ENCODE measurements at places on chromosomes 12 and 14.

DNA sequence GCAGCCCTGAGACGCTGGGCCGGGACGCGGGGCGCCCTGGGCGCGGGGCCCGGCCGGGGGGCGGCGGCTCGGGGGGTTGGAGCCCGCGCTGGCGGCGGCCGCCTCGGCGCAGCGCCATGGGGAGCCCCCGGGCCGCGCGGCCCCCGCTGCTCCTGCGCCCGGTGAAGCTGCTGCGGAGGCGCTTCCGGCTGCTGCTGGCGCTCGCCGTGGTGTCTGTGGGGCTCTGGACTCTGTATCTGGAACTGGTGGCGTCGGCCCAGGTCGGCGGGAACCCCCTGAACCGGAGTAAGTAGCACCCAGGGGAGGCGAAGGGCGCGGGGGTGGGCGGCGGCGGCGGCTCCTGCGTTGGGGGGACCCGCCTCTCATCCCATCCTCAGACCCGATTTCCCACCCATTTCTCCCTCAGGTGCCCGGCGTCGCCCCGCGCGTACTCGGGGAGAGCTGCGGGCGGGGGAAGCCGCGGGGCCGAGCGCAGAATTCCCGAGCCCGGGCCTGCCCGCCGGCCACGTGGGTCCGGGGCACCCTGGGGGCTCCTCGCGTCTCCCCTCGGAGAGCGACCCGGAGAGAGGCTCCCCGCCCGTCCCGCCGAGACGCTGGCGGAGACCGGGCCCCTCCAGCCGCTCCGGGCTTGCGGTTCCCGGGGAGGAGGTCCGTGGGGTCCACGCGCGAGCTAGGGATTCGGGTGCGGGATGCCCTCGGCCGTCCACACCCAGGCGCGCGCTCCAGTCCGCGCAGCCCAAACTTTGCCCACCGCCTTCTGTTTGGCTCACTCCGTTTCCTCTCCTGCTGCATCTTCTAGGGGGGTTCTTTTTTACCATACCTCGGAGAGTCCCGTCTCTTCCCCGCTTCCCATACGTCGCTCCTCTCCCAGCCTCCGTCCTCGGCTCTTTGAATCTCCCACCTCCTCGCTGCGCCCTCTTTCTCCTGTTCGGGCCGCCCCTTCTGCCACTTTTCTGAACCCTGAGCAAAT lies 807 bp downstream of the B4GALNT3 start:
- no peaks in the 10 kb centered on the region for H3K36me3 ChIP-seq
- peaks cover 16% of the 10 kb centered on the region for H3K27me3 ChIP-seq
- peak; percentile 48 for DNase-seq
- H3K4me1 ChIP-seq: peaks cover 17% of the 10 kb centered on the region
- no peak overlapping the region for H3K4me3 ChIP-seq
- no peak overlapping the region for H3K27ac ChIP-seq

DNA sequence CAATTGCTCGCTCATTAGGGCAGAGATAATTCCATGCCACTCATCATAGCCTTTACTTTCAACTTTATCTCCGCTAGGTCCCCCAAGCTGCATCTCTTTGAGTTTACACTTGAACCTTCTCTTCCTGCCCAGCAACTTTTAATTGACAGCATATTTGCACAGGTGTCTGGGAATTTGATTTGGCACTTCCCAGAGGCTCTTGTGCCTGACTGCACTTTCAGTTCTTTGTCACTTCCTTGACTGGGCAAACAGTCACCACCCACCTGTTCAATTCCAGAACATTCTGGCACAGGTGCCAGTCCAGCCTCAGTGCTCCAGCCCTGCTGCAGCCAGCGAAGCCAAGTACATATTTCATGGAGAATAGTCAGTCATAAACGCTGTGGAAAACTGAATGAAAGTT lies 110.1 kb upstream of the LRIG3 start:
- H3K36me3 ChIP-seq: no peaks in the 10 kb centered on the region
- no peaks in the 10 kb centered on the region for H3K4me1 ChIP-seq
- no peak overlapping the region for H3K27ac ChIP-seq
- no peak overlapping the region for H3K4me3 ChIP-seq
- DNase-seq: no peak

GRCh38 chr12:78146365-78146772 lies 315.7 kb downstream of the NAV3 start:
- no peaks in the 10 kb centered on the region for H3K36me3 ChIP-seq
- no peak overlapping the region for H3K27ac ChIP-seq
- DNase-seq: peak; percentile 20
- H3K4me3 ChIP-seq: no peak overlapping the region
- no peaks in the 10 kb centered on the region for H3K4me1 ChIP-seq

- no peak overlapping the region for H3K27ac ChIP-seq
- DNase-seq: no peak
- no peaks in the 10 kb centered on the region for H3K27me3 ChIP-seq
These were observed 68.9 kb upstream of the SAV1 start for GRCh38 chr14:50736932-50737419.

- H3K4me3 ChIP-seq: no peak overlapping the region
- no peak overlapping the region for H3K27ac ChIP-seq
- H3K4me1 ChIP-seq: no peaks in the 10 kb centered on the region
- DNase-seq: no peak
- H3K36me3 ChIP-seq: no peaks in the 10 kb centered on the region
These were observed 60.2 kb downstream of the RIMBP2 start for GRCh38 chr12:130655881-130656280.

DNA sequence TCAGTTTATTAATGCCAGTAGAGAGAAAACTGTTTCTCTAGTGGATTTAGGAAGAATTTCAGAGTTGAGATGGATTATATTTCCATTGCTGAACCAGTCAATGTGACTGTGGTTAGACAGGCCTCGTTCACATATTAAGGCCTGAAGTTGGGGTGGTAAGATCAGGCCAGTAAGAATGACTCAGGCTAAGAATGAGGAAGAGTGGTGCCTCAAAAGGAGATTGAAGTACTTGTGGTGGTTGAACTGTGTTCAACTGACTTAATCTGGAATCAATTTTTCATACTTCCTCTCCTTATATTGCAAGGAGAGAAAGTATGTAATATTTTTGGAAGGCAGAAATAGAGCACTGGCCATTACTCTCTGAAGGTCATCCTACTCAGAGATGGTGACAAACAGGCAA lies 37.8 kb upstream of the ATF7IP start:
- no peaks in the 10 kb centered on the region for H3K4me1 ChIP-seq
- H3K4me3 ChIP-seq: no peak overlapping the region
- no peaks in the 10 kb centered on the region for H3K27me3 ChIP-seq
- H3K36me3 ChIP-seq: no peaks in the 10 kb centered on the region

GRCh38 chr14:72247896-72248465 lies 315.8 kb downstream of the RGS6 start:
- no peak overlapping the region for H3K4me3 ChIP-seq
- no peaks in the 10 kb centered on the region for H3K36me3 ChIP-seq
- no peak overlapping the region for H3K27ac ChIP-seq
- DNase-seq: no peak
- no peaks in the 10 kb centered on the region for H3K4me1 ChIP-seq
- H3K27me3 ChIP-seq: peaks cover 15% of the 10 kb centered on the region

DNA sequence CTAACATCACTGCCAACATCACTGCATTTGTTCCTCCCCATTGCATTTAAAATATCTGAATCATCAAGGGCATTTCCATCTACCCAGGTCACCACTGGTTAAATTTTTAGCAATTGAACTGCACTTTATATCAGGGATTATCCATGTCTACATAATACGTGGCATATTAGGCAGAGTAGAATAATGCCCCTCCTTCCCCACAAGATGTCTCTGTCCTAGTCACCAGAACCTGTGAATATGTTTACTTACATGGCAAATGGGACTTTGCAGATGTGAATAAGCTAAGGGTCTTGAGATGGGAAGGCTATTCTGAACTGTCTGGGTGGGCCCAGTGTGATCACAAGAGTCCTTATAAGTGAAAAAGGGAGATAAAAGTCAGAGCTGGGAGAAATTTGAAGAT lies 181.7 kb upstream of the ARID2 start:
- no peaks in the 10 kb centered on the region for H3K4me1 ChIP-seq
- no peak overlapping the region for H3K4me3 ChIP-seq
- DNase-seq: no peak

DNA sequence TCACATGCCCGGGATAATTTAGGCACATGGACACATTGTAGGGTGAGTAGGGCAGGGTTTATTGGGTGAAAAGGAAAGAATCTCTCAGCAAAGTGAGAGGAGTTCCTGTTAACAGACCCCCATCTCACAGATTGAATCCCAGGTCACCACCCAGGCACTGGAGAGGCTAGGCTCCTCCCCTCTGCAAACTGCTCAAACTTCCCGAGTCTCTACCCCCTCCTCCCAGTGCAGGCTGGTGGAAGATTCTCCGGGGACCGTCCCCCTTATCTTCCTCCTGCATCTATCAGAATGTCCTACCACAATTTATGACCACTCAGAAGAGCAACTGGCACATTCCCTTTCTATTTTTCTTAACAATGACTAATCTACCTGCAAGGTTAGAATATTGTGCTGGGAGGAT lies 126.0 kb downstream of the NTF3 start:
- no peak overlapping the region for H3K4me3 ChIP-seq
- H3K27me3 ChIP-seq: no peaks in the 10 kb centered on the region
- no peaks in the 10 kb centered on the region for H3K4me1 ChIP-seq
- DNase-seq: no peak
- H3K27ac ChIP-seq: no peak overlapping the region
- H3K36me3 ChIP-seq: no peaks in the 10 kb centered on the region

DNA sequence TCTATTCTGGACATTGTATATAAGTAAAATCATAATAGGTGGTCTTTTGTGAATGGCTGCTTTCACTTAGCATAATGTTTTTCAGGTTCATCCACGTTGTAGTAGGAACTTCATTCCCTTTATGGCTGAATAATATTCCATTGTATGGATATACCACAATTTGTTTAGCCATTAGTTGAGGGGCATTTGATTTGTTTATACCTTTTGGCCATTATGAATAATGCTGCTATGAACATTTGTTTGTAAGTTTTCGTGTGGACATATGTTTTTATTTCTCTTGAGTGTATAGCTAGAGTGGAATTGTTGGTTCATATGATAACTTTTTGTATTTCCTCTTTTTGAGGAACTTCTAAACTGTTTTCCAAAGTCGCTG lies 123.3 kb downstream of the TTLL5 start:
- H3K4me3 ChIP-seq: no peak overlapping the region
- H3K27ac ChIP-seq: no peak overlapping the region
- no peaks in the 10 kb centered on the region for H3K27me3 ChIP-seq
- no peaks in the 10 kb centered on the region for H3K4me1 ChIP-seq
- peaks cover 16% of the 10 kb centered on the region for H3K36me3 ChIP-seq

DNA sequence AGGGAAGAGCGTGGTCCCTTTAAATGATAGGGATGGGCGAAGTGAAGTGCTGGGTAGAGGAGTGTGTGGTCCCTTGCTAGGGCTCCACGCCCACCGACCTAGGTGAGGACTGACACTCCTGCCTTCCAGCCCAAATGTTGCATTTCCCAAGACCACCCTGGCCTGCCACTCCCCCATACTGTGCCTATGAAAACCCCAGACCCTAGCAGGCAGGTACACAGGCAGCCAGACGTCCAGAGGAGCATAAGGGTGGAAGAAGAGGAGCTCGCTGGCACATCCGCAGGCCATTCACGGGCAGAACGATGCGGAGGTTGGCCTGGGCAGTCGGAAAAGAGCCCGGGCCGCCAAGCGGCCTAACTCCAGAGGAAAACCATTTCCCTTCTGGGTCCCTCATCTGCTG lies 817 bp upstream of the IPO8 start:
- no peaks in the 10 kb centered on the region for H3K36me3 ChIP-seq
- peak overlapping the region; percentile 93 for H3K4me3 ChIP-seq
- peaks cover 2% of the 10 kb centered on the region for H3K27me3 ChIP-seq
- no peak overlapping the region for H3K27ac ChIP-seq
- DNase-seq: no peak

DNA sequence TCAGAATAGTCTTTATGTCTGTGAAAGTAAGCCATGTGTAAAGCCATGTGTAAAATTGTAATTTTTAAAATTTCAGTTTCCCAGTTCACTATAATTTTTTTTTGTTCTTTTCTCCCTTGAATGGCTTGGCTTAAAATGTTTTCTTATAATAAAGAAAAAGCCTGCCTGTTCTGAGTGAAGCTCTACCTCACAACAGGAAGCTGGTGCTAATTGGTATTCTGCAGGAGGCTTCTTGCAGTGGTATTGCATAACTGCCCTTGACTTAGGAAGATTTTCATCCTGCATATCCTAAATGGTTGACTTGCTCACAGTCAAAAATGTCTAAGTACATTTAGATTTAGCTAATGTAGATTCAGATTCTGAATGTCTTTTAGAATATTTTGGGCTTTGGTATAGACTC lies 49.5 kb downstream of the ATP2A2 start:
- peaks cover 83% of the 10 kb centered on the region for H3K36me3 ChIP-seq
- no peak for DNase-seq
- H3K4me3 ChIP-seq: no peak overlapping the region

DNA sequence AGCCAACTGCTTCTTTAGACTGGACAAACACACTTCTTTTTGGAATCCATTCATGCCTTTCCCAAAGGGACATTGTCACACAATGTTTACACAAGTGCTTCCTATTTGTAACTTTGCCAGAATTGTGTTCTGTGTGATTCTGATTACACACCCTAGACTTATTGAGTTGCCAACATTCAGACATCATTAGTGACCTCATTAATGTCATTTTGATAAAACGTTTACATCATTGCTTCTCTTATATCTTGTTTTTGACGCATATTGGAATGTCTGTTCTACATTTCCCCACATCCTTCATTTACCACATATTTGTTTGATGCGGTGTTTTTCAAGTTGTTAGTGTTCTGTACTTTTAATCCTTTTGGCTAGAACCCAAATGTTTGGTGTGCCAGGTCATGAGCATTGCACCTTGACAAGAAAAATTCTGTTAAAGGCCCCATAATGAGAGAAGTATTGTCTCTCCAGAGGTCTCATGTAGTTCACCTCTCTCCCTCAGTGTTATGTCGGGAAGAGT lies 305.5 kb downstream of the AEBP2 start:
- no peak overlapping the region for H3K4me3 ChIP-seq
- no peak overlapping the region for H3K27ac ChIP-seq
- H3K4me1 ChIP-seq: no peaks in the 10 kb centered on the region
- no peaks in the 10 kb centered on the region for H3K36me3 ChIP-seq

GRCh38 chr12:104172570-104172947 lies 34.5 kb upstream of the NFYB start:
- H3K27ac ChIP-seq: no peak overlapping the region
- DNase-seq: no peak
- H3K4me3 ChIP-seq: no peak overlapping the region

GRCh38 chr14:74663884-74664283 lies 49.0 kb downstream of the AREL1 start:
- DNase-seq: no peak
- no peak overlapping the region for H3K4me3 ChIP-seq
- H3K4me1 ChIP-seq: no peaks in the 10 kb centered on the region
- peaks cover 68% of the 10 kb centered on the region for H3K36me3 ChIP-seq

GRCh38 chr12:77010691-77011548 lies 54.4 kb downstream of the E2F7 start:
- H3K36me3 ChIP-seq: no peaks in the 10 kb centered on the region
- H3K4me1 ChIP-seq: no peaks in the 10 kb centered on the region
- peak; percentile 79 for DNase-seq
- H3K27ac ChIP-seq: no peak overlapping the region
- H3K27me3 ChIP-seq: peaks cover 4% of the 10 kb centered on the region

GRCh38 chr12:3951380-3952135 lies 78.4 kb upstream of the PARP11 start:
- peak overlapping the region; percentile 56 for H3K27ac ChIP-seq
- H3K27me3 ChIP-seq: no peaks in the 10 kb centered on the region
- no peak overlapping the region for H3K4me3 ChIP-seq
- peaks cover 48% of the 10 kb centered on the region for H3K4me1 ChIP-seq
- DNase-seq: no peak

GRCh38 chr12:127070515-127071157 lies 1196.3 kb upstream of the TMEM132C start:
- DNase-seq: no peak
- H3K4me1 ChIP-seq: no peaks in the 10 kb centered on the region
- H3K36me3 ChIP-seq: no peaks in the 10 kb centered on the region
- no peak overlapping the region for H3K27ac ChIP-seq
- H3K27me3 ChIP-seq: no peaks in the 10 kb centered on the region

- DNase-seq: no peak
- no peaks in the 10 kb centered on the region for H3K27me3 ChIP-seq
- no peaks in the 10 kb centered on the region for H3K36me3 ChIP-seq
- H3K4me3 ChIP-seq: no peak overlapping the region
These were observed 19.1 kb upstream of the FZD10 start for GRCh38 chr12:130143136-130143535.

All from CD4-positive, CD25-positive, alpha-beta regulatory T cell (primary cell).